ENCODE measurements at places on chromosomes 16 and 17.

DNA sequence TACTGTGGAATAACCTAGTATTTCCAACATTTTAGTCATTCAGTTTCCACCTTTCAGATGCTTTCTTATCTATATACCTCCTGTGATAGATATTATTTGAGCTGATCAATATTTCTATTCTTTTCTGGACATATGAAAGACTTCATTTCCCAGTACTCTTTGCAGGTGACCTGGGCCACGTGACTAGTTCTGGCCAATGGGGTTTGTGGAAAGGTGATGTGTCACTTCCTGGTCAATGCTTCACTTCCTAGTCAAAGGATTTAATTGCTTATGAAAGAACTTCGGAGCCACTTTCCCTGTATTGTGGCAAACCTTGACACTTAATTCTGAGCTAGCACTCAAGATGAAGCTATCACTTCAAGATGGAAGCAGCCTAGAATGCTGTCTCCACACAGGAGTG lies 248.9 kb upstream of the FOXF1 start:
- no peak for DNase-seq

GRCh38 chr17:71872843-71873485 lies 247.9 kb upstream of the SOX9 start:
- no peak for DNase-seq

DNA sequence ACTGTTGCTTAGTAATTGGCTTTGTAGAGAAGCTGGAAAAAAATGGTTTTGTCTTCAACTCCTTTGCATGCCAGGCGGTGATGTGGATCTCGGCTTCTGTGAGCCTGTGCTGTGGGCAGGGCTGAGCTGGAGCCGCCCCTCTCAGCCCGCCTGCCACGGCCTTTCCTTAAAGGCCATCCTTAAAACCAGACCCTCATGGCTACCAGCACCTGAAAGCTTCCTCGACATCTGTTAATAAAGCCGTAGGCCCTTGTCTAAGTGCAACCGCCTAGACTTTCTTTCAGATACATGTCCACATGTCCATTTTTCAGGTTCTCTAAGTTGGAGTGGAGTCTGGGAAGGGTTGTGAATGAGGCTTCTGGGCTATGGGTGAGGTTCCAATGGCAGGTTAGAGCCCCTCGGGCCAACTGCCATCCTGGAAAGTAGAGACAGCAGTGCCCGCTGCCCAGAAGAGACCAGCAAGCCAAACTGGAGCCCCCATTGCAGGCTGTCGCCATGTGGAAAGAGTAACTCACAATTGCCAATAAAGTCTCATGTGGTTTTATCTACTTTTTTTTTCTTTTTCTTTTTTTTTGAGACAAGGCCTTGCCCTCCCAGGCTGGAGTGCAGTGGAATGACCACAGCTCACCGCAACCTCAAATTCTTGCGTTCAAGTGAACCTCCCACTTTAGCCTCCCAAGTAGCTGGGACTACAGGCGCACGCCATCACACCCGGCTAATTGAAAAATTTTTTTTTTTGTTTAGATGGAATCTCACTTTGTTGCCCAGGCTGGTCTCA lies 6.2 kb upstream of the TMEM235 start:
- no peak for DNase-seq

DNA sequence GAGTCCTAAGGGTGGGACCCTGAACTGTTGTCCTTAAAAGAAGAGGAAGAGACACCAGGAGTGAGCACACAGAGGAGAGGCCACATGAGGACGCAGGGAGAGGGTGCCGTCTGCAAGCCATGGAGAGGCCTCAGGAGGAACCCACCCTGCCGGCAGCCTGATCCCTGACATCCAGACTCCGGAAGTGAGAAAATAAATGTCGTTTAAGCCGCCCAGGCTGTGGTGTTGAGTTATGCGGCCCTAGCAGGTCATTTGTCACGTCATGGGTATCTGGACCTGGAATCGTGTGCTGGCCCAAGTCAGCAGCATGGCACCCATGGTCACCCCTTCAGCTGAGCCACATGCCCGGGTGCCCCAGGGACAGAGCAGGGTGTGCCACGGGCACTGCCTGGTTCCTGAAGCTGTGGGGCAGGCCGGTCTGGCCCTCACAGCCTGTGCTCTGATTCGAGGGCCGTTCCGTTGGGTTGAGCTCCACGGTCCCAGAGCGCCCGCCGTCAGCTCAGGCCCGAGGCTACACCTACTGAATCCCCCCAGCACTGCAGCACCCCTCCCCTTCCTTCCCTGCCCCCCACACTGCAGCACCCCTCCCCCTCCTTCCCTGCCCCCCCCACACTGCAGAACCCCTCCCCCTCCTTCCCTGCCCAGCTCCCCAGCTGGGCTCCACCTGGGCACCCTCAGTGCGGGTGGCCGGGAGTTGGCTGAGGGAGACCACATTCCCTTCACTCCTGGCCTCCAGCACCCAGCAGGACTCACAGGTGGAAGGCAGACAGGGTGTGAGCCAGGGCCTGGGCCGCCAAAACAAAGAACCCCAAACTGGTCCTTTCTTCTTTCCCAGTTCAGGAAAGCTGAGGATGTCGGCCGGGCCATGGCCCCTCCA lies 2.7 kb upstream of the CCDC57 start:
- peak; percentile 36 for DNase-seq

GRCh38 chr16:15477802-15478201 lies 43.4 kb downstream of the BMERB1 start:
- no peak for DNase-seq

DNA sequence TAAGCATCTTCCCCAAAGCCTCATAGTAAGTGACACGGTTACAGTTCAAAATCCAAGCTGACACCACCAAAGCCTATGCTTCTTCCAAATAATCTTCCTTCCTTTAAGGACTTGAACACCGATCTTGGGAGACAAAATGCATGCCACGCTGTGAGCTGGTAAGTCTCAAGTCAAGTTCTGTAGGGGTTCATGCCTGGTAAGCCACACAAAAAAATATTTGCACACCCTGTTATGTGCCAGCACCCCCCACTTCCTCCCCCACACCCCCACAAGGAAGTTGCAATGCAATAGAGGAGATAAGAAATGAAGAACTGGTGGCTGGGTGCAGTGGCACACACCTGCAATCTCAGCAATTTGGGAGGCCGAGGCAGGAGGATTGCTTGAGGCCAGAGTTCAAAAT lies 5.6 kb downstream of the NOG start:
- no peak for DNase-seq

DNA sequence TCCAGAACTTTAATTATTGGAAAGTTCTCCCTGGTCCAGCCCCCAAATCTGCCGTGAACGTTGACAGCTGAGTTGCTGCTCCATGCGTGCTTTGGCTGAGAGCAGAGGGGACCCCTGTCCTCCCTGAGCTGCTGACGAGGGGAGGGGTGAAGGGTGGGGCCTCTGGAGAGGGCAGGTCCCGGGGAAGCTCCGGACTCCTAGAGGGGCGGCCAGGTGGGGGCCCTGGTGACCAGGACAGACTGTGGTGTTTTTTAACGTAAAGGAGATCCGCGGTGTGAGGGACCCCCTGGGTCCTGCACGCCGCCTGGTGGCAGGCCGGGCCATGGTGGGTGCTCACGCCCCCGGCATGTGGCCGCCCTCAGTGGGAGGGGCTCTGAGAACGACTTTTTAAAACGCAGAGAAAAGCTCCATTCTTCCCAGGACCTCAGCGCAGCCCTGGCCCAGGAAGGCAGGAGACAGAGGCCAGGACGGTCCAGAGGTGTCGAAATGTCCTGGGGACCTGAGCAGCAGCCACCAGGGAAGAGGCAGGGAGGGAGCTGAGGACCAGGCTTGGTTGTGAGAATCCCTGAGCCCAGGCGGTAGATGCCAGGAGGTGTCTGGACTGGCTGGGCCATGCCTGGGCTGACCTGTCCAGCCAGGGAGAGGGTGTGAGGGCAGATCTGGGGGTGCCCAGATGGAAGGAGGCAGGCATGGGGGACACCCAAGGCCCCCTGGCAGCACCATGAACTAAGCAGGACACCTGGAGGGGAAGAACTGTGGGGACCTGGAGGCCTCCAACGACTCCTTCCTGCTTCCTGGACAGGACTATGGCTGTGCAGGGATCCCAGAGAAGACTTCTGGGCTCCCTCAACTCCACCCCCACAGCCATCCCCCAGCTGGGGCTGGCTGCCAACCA lies at the start of gene MC1R:
Gene MC1R, plus strand, starts transcription at position 410 of the 895 bp plus-strand sequence. Its CDS starts 397 bp downstream, at position 807.
- DNase-seq = no peak

- DNase-seq = peak; percentile 71
Observed at GRCh38 chr16:714558-715476, at the start of gene METRN. TSS of gene METRN (plus strand) at chr16:715118. CDS start at chr16:715290, 172 bp downstream.

DNA sequence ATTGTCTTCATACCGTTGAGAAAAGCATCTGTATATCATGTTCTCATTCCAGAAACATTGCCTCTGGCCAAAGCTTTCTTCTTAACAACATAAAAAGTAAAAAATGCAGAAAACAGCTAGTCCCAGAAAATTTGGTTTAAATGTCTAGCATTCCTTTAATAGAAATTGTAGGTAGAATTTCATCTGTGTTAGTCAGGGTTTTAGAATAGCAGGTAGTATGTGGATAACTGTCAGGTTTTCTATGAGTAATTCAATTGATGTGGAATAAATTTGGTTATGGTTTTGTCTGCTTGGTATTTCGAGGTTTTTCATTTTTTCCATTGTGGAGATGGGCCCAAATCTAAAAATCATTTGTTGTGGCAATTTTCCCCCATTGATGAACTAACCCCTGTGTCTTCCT lies 616.7 kb downstream of the KCNJ2 start:
- DNase-seq = no peak

GRCh38 chr17:43832168-43832975 lies 574 bp downstream of the MPP3 start:
- peak; percentile 63 for DNase-seq

DNA sequence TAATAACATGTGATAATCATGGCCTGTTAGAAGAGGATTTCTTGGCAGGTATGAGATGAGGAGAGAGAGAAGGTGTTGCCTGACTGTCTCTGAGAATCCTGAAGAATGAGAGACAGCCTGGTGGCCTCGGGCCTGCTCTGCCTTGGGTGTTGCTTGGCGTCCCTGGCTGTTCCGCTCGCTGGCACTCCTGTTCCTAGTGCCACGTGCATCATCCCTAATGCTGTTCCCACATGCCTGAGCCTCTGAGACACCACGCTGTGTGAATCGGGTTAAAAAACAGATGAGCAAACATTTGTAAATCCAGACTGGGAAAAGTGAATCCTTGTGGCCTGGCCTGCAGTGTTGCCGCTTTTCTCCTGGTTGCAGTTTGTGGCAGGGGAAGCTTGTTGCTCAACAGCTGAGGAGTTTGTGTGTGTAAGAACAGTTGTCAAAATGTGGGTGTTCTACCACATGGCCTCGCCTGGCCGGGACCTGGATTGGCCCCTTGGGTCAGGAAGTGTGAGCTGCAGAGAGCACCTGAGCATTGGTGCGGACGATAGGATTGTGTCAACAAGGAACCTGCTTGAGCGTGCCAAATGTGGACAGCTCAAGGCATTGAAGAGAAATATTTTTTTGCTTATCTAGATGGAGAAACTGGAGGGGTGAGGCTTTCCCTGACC lies 22.0 kb downstream of the UBN1 start:
- DNase-seq = no peak

DNA sequence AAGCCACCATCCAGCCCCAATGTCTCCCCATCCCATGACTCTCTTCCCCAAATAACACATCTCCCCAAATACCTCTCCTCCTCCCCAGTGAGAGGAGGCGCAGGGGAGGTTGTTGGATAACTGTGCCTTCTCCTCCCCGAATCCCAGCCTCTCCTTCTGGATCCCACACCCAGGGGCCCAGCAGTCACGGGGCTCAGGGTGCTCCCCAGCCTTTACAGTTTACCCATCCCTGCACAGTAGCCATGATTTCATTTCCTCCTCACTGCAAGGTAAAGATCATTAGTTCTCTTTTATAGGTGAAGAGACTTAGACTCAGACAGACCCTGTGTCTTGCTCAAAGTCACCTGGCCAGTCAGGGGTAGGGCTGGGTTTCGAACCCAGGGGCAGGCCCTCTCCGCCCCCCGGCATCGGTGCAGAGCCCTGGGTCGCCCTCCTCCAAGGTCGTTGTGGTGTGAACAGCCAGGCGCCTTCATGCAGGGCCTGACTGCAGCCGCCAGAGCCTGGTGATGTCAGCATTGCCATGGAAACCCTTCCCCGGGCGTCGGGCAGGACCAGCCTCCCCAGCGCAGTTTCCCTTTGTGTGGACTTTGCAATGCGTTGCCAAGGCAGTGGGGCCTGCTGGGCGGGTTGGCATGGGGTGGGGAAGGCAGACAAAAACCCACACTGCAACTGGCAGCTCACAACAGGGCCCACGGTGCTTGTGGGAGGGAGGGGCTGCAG lies 53.3 kb upstream of the TOB1 start:
- DNase-seq = peak; percentile 80

DNA sequence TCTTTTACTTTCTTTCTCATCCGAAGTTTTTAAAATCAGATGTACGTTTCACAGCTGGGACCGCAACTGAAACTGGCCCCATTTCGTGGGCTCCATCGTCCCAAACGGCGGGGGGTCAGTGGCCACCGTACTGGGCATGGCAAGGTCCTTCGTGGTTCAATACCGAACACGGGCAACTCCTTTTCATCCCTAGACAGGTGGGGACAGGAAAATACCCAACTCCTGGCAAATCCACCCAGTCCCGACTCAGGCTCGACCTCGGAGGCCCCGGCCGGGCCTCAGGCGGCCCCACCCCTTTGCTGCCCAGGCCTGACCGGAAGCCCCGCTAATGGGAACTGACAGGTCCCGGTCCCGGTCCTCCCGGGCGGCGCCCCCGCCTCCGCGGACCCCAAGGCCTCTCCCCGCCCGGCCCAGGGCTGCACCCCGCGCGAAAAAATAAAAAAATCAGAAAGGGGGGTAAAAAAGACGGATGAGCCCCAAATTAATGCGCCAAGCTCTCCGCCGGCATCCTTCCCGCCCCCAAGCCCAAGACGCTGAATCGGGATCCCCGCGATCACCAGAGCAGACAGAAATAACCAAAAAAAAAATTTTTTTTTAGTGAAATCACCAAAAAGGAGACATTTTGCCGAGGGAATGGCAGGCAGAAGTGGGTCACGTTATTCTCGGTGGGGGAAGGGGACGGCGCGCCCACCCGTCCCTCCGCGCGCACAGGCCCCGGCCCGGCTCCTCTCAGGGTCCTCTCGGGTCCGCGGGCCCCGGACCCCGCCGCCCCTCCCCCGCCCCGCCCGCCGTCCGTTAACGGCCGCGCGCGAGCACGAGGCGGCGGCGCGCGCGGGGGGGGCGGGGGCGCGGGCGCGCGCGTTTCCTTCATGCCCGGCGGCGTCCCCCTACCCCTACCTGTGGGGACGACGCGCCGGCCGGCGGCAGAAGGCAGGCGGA lies 562 bp downstream of the ZC3H7A start:
- peak; percentile 18 for DNase-seq

- no peak for DNase-seq
Observed at GRCh38 chr17:42571435-42572225, 4.7 kb downstream of the MLX start.

Data from RCC 7860 (cell line).